ENCODE measurements at places on chromosomes 2 and 18.

GRCh38 chr18:27778925-27779324 lies 398.0 kb downstream of the CDH2 start:
- DNase-seq: no peak

GRCh38 chr2:63614983-63615945 lies 26.5 kb downstream of the MDH1 start:
- DNase-seq: no peak

- DNase-seq: no peak
These were observed 19.3 kb upstream of the SPP2 start for GRCh38 chr2:234031207-234031606.

- no peak for DNase-seq
These were observed 104.9 kb upstream of the APCDD1 start for GRCh38 chr18:10349561-10349960.

- DNase-seq: no peak
These were observed 903.3 kb upstream of the KLHL29 start for GRCh38 chr2:22481486-22482259.

- DNase-seq: no peak
These were observed 62.5 kb downstream of the ONECUT2 start for GRCh38 chr18:57497372-57498294.

DNA sequence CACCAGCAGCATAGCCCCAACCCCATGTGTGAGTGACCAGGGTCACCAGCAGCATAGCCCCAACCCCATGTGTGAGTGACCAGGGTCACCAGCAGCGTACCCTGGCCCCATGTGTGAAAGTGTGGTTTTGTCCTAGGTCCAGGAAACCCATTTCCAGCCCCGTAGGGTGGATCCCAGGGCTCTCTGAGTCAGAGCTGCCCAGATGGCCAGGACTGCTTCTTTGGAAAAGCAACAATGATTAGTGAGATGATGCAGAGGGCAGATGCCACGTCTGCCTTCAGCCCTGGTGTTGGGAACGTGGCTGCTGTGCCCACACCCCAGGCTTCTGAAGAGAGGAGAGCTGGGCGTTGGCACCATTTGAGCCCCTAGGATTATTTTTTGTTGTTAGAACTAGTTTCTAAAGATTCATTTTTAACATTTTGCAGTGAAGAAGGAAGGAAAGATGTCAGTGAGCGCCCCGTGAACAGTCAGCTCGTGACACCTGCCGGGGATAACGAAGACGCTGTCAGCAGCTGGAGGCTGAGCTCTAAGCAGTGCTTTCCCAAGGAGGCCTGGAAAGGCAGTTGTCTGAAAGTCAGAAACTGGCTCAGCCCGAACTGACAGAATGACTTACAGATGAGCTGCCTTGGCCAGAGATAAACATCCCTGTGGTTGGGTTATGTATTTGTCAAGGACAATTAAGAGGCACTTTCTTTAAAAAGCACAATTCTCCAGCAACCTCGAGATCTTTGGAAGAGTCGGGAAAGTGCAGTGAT lies 32.1 kb upstream of the KCNG2 start:
- DNase-seq: no peak

- no peak for DNase-seq
These were observed 334.2 kb upstream of the NETO1 start for GRCh38 chr18:73201940-73202339.

- DNase-seq: no peak
These were observed 7.6 kb downstream of the RFX8 start for GRCh38 chr2:101467306-101467705.

DNA sequence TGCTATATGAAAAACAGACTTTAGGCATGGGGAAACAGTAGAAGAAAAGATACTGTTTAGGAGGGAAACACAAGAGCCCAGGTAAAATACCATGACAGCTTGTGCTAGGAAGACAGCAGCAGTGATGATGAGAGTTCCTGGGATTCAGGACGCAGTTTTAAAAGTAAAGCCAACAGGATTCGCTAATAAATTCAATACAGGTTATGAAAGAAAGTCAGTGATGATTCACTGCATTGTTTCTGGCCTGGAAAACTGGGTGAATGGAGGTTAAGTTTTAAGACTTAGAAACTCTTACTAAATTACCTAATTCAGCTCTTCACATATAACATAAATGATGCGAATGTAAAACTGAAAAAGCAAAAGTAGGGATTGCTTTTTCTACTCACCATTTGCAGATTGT lies 27.9 kb upstream of the RNU4ATAC start:
- no peak for DNase-seq

- DNase-seq: no peak
These were observed 79.8 kb downstream of the LONRF2 start for GRCh38 chr2:100242476-100242875.

DNA sequence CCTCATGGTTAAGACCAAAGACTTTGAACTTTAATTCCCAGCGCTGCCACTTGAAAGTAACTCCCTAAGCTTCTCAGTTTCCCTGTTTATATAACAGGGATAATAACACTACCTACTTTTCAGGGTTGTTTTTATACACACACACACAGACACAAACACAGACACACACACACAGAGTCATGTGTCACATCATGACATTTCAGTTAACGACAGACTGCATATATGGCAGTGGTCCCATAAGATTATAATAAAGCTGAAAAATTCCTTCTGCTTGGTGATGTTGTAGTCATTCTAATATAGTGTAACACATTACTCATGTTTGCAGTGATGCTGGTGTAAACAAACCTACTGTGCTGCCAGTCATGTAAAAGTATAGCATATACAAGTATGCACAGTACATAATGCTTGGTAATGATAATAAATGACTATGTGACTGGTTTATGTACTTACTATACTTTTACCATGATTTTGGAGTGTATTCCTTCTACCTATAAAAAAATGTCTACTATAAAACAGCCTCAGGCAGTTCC lies 89.2 kb upstream of the ITGA4 start:
- no peak for DNase-seq

DNA sequence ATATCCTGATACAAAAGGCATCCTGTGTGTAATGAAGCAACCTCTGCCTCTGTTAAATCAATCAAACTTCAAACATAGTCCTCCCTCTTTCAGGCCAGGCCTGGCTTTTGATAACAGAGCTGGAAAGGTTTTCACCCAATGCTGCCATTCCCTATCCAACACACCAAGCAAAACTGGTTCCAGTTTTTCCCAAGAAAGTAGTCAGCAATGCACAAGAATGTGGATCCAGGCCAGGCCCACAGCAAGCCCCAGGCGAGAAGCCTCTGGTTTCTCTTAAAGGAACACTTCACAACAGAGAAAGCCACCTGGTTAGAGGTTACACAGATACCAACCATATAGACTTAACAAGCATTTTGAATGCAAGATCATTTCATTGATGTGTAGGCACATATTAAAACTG lies 49.2 kb upstream of the CCDC150 start:
- DNase-seq: no peak

DNA sequence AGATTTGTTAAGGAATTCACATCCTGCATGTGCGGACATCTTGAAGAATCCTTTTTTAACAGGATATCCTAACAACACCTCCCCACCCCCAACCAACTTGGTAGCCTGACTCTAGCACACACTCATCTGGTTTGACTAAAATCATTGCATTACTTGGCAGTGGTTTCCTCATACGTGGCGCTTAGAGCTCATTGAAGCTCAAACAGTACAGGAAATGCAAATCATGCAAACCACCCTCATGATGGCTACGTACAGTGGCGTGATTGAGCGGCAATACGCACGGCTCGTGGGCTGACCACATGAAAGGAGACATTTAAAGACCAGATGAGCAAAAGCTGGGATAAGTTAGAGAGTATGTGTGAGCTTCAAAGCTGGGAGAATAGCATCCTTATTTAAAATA lies 336.2 kb downstream of the ZEB2 start:
- DNase-seq: peak; percentile 24

DNA sequence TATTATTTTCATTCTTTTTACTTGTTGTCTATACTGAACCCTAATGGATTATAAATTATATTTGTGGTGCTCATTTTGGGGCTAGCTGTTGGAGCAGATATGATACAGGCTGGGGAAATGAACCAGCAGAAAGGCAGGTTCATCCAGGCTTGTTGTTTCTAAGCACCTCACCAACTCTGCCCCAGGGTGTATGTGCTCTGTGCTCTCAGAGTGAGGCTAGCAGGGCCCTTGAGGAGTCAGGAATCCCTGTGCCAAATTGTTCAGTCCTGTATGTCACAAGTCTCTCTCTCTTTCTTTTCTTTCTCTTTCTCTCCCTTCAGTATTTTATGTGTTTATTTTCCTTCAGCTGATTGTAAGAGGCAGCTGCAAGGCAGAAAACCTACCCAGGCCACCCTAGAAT lies 181.1 kb upstream of the DPP10 start:
- DNase-seq: no peak

- DNase-seq: no peak
These were observed 56.2 kb upstream of the B3GNT7 start for GRCh38 chr2:231339316-231339715.

- no peak for DNase-seq
These were observed 259.7 kb downstream of the CMPK2 start for GRCh38 chr2:6605836-6606505.

GRCh38 chr18:7757175-7757574 lies 190.1 kb downstream of the PTPRM start:
- DNase-seq: no peak

GRCh38 chr2:74155830-74156229 lies 8.1 kb upstream of the BOLA3 start:
- no peak for DNase-seq

DNA sequence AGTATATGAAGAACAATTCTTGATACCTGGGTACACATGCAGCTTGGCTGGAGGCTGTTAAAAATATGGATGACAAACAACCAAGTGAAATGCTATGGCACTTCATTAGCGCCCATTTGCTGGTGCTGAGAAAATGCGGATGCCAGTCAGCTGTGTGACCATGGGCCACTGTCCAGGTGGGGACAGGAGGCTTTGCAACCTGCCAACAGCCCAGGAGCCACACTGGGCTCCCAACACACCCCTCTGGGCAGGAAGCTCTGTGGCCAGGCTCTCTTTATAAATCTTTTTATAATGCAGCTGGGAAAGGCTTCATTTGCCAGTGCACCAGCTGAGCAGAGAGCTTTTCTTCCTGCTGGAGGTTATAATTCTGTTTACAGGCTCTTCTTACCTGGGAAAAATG lies 19.9 kb downstream of the RNF144A start:
- DNase-seq: no peak

DNA sequence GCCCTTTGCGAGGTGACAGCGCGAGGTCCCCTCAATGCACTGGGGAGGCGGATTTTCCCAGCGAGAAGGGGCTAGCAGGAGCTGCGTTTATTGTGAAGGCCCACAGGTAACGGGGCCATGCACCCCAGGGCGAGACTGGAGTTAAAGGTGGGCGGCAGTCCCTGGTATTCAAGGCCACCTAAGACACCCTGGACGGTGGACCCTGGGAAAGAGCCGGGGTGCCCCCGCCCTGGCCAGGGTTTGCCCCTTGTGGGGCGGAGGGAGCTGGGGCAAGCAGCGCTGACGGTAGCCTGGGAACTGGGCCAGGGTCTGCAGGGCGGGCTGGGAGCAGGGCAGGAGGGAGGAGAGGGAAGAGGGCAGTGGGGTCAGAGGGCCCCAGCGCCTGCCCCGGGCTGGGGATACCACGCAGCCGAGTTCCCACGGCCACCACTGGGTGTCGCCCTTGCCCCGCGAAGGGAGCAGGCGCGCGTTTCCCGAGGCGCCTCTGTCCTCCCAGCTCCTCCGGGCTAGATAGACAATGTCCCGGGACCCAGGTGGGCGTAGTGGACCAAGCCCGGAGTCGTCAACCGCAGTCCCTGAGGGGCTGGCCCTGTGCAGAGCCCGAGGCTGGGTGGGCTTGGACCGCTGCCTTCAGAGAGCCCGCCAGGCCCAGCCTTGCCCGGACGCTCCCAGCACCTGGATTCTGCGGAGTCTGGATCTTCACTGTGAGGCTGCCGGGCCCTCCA lies 80.2 kb downstream of the SMAD4 start:
- peak; percentile 49 for DNase-seq

DNA sequence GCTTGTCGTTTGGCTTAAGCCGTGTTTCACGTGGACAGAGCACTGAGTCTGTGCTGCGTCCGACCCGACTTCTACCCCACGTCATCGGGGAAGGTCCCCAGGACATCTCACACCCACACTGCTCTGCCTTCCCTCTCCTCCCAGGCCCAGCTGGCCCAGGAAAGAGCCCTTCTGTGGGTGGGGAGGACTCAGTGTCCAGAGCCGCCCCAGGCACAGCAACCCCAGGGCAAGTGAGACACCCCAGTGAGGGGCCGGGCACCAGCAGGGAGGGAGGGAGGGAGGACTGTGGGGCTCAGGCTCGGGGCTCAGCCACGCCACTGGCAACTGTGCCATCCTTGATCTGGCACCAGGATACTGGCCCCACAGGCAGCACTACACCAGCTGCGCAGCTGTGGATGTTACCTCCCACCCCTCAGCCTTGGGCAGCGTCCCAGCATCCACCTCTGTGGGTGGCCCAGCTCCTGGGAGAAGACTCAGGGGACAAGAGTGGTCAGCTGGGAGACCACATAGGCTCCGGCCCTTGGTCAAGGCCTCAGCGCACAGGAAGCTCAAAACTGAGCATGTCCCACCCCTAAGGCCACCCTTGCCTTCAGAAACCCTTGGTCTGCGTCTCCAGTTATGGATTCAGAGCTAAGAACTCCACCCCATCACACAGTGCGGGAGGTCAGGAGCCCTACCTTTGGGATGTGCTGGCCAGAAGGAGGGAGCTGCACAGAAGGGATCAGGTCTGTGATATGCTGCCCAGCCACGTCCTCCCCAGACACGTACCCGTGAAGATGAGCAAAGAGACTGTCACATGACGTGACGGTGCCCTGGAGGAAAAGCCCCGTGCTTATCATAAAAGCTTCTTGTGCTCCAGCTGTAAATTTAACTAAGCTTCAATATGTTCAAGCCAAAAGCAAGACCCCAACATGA lies 11.7 kb downstream of the PASK start:
- DNase-seq: no peak

DNA sequence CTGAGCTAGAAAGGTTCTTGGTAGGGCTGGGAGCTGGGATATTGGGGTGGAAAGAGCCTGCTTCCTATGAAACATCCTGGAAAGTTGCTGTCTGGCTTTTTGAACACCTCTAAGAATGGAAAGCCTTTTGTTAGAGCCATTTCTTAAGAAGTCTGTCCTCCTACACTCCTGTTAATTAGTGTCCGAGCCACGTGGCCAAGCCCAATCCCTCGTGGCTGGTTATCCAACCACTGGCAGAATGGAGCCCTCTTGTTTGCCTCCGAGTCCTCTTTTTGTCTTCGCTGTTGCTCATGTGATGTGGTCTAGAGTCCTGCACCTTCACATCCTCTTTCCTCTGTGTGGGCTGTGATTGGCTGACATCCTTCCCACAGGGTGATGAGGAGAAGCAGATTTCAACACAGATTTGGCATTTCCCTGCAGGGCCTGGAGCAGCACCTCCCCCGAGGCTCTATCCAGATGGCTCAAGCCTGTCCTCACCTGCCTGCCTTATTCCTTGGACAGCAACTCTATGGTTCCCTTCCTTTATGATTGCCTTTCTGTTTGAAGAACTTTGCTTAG lies 8.2 kb upstream of the TOGARAM2 start:
- no peak for DNase-seq

GRCh38 chr18:68662754-68663153 lies 52.2 kb downstream of the TMX3 start:
- DNase-seq: no peak

Measured in activated naive CD4-positive, alpha-beta T cell (primary cell).